SIG-M5 (cell line): ENCODE measurements at places on chromosomes 6 and 20.

- no peak for DNase-seq
Measured at GRCh38 chr6:158825951-158826306, 6.8 kb upstream of the EZR start.

GRCh38 chr6:131911951-131912350 is 39.2 kb downstream of the CCN2 start:
- DNase-seq, result no peak

DNA sequence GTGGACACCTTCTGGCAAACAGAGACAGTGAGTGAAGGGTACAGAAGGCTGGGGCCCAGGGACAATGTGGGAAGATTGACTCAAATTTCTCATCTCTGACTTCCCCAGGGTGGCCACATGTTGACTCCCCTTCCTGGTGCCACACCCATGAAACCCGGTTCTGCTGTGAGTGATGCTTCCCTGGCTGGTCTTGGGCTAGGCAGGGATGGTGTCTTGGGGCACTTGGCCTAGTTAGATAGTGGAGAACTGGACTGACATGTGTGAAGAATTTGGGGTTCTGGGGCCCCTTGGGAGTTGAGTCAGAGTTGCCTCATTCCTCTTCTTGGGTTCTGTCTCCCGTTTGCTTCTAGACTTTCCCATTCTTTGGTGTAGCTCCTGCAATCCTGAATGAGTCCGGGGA is 34.2 kb downstream of the GSS start:
- DNase-seq, result no peak

GRCh38 chr6:29938746-29939508 is 3.4 kb upstream of the HLA-A start:
- no peak for DNase-seq

DNA sequence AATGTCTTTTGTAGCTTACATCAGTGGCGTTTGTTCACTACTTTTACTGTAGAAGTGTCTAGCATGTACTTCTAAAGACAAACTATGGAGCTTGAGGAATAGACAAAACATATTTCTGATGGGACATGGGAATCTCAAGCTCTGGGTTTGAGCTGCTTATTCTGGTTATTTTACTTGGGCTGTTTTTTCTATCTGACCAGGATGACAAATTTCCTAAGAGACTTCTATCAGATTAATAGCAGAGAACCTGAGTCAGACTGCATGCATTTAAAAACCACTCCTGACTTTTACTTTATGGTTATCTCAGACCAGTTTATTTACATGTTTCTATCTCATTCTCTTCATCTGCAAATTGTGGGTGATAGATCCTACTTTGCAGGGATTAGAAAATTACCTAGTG is 1282.3 kb upstream of the GJE1 start:
- DNase-seq, result no peak

GRCh38 chr6:37032239-37032638 is 26.8 kb downstream of the FGD2 start:
- no peak for DNase-seq

- DNase-seq, result no peak
Measured at GRCh38 chr6:26141378-26141904, 54.2 kb downstream of the HFE start.

DNA sequence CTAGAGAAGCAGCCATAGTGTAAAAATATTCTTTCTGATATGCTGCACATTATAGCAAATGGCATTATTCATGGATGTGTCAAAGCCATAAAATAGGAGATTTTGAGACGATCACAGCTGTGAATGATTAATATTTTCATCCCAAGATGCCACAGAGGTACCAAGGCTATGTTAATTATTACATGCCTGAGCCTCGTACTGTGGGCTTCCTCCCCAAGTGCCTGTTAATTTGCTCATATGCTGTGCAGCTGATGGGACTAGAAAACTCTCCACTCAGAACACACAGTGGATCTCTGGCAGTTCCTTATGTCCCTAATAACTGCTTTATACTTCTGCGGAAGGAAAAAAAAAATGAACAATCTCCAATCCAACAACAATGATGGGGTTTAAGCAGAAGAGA is 184.9 kb upstream of the TSHZ2 start:
- no peak for DNase-seq

DNA sequence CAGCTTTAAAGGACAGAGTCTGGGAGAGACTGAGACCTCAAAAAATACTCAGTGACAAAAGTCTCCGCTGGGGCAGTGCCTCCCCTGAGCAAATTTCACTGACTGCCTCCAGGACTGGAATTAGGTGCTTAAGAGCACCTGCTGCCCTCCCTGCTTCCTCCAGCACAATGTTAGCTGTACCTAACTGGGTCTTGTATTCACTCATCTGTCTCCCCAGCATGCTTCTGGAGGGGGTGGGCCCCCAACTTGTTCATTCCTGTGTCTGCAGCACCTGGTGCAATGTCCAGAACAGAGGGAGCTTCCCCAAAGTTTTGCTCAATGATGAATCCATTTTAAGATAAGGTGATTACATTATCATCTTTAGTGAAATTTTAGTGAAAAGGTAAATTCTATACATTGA is 650.7 kb downstream of the KIF16B start:
- DNase-seq, result no peak

GRCh38 chr20:50108556-50109235 is 4.3 kb downstream of the UBE2V1 start:
- no peak for DNase-seq

DNA sequence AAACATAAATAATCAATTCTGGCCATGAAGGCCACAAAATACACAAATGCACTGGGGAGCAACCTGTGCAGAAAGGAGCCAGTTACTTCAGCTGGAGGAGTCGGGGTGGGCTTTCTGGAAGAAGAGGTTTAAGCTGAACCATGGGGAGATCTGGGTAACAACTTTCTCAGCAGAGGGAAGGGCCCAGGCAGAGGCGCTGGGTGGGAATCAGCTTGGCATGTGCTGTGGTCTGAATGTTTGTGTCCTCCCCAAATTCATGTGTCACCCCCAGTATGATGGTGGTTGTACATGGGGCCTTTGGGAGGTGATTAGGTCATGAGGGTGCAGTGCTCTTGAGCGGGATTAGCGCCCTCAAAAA is 107.9 kb downstream of the SYCP2 start:
- no peak for DNase-seq

- no peak for DNase-seq
Measured at GRCh38 chr20:13402986-13403385, 181.9 kb downstream of the ISM1 start.

DNA sequence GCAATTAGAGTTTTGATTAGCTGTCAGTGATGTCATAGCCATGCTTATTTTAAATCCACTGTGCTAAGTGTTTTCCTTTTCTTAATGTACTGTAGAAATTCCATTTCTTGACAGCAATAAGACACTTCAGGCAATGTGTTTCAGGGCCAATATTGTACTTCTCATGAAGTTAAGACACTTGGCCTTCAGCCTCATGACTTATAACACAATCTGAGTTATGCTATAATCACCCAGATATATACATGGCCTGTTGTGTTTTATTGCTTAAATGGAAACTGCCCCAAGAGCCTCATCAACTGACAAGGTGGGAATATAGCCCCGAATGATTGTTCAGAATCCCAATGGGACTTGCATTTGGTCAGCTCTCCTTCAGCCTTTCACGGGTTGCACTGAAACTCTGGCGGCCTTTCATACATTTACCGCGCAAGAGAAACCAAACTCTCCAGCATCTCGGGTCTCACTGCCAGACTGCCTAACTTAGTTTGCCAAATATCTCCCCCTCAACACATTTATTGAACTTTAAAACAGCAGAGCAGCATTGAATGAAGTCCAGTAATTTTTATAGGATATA is 44.2 kb upstream of the TBX18 start:
- no peak for DNase-seq

DNA sequence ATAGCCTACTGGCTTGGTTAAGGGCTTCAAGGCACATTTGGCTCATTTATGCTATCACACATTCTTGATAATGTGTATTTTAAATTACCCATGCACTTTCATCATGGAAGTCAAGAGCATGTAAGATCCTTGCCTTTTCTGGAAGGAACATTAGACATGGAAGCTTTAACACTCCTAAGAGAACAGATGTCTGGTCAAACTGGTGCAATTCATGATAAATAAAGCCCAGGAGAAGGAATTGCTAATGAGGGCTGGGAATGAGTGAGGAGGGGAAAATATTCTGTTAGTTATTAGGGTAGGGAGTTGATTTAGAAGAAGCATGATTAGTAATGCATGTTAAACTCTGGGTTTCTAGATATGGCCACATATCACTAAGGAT is 688.6 kb upstream of the CITED2 start:
- DNase-seq, result no peak

DNA sequence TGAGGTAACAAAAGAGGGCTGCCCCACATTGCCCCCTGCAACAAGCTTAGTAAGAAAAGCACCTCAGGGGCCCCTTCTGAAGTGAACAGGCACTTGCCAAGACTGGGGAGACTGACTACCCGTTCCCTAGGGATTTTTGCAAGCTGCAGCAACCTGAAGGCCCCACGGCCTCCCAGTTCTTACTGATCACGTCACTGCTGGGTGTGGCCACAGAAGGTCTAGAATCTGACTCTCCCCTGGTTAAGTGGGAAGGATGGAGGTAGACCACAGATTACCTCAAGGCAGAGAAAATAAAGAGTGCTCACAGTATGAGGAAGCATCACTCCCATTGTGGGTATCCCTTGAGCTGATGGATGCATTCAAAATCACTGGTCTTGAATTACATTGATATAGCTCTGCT is 201.5 kb upstream of the KCNQ5 start:
- DNase-seq, result no peak

GRCh38 chr6:140140891-140141290 is 766.4 kb upstream of the CITED2 start:
- no peak for DNase-seq

DNA sequence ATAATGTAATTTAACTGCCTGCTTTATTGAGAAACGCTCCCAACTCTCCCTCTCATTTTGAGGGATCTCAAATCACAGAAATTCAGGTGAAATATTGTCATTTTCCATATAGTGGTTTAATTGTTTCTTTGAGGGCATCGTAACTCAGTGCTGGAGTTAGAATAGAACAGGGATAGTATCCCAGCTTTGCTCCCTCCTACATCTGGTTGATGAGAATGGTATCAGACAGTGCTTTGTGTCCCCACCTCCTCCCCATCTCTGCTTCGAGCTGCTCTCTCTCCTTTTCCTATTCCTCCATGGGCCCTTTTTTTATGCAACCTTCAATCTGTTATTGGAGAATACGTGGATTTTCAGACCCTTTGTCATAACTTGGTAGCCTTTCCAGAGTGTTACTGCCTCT is 41.2 kb upstream of the REV3L start:
- DNase-seq, result no peak

DNA sequence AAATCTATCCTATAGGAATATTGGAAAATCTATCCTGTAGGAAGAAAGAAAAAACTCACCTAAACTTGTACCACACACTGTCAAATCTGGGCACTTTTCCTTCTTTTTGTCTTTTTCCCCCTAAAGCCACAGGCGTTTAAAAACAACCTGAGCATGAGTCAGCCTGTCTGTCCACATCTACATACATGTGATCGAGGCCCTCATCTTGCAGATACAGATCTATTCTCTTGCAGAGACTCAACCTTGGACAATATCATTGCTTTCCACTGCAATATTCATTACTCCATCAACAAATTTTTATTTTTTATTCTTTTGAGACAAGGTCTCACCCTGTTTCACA is 95.9 kb upstream of the IYD start:
- no peak for DNase-seq

- no peak for DNase-seq
Measured at GRCh38 chr6:163132050-163132750, 282.3 kb upstream of the QKI start.

DNA sequence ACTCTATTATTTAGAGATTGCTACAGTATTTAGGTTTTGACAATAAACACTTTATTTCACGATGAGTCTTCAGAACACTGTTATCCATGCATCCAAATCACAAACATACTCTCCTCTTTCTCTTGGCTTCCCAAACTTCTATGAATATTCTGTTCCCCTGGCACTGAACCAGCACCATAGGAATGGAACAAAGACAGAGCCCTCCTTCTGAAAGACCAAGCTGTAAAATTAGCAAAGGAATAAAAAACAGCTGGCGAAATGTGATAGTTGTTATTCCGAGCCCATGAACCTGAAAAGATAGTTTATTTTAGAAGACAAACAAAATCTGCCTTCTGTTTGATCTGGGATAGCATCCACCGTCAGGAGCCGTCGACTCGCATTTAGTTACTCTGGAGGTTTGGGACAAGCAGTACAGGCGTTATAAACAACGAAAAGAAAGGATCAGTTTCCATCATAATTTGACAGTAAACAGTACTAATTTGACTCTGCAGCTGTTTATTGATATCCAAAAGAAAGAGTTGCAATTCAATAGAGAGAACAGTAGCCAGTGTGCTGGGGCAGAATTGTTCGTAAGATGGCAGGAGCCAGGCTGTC is 161.4 kb downstream of the CLIC5 start:
- no peak for DNase-seq

DNA sequence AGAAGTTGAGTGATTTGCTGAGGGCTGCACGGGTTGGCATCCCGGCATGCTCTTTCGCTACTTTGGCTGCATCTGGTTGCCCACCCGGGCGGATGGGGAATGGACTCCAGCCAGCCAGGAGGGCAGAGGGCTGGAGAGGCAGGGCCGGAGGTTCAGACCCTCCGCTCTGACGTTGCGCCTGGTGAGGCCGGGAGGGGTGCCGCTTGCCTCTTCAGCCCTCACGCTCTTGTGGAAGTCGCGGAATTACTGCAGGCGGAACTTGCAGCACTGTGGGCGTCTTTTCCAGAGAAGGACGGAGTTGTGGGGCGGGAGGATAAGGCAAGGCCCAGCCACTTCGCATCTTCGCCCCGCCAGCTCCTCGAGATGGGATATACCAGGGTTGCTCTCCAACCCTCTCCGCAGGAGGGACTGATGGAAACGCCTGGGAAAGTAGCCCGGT is 656 bp downstream of the RTEL1 start:
- no peak for DNase-seq

DNA sequence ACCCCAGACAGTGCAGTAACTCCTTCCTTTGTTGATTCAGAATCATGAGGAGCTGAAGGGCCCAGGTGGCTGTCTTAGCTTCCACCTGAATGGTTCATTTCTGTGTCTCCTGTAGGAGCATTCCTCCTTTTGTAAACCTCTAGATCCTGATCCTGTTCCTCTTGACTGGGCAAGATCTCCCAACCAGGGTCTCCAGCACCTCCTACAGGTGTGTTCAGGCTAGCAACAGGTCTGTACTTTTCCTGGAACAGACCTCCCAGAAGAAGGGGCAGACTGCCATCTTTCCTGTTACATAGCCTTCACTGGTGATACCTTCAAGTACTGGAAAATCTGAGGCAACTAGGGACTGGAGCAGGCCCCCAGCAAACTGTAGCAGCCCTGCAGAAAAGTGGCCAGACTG is 35.2 kb downstream of the HLA-B start:
- no peak for DNase-seq

- DNase-seq, result no peak
Measured at GRCh38 chr20:39376788-39377187, 414.6 kb downstream of the DHX35 start.

GRCh38 chr20:6169251-6169650 is 46.4 kb upstream of the FERMT1 start:
- no peak for DNase-seq

GRCh38 chr20:44646023-44646640 is 5.4 kb downstream of the ADA start:
- DNase-seq, result peak; percentile 96

DNA sequence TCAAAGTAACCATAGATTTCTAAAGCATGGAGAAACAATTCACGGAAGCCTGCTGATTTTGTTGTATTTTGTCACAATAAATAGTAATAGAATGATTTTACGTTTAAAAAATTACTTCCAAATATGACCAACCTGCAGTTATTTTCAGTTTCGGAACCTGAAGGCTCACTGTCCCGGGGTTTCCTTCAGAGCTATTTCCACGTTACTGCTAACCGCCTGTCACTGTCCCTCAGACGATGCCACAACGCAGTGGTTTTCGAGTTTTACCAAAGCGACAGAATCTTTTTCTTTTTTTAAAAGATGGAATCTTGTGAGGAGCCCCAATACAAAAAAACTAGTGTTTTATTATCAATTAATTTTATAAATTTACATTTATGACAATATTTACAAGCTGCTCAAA is 40.5 kb downstream of the PSMG4 start:
- DNase-seq, result no peak
